ENCODE measurements at places on chromosomes 16 and 17.

- DNase-seq, result no peak
Observed at GRCh38 chr16:57760357-57761160, 25.0 kb downstream of the KATNB1 start.

DNA sequence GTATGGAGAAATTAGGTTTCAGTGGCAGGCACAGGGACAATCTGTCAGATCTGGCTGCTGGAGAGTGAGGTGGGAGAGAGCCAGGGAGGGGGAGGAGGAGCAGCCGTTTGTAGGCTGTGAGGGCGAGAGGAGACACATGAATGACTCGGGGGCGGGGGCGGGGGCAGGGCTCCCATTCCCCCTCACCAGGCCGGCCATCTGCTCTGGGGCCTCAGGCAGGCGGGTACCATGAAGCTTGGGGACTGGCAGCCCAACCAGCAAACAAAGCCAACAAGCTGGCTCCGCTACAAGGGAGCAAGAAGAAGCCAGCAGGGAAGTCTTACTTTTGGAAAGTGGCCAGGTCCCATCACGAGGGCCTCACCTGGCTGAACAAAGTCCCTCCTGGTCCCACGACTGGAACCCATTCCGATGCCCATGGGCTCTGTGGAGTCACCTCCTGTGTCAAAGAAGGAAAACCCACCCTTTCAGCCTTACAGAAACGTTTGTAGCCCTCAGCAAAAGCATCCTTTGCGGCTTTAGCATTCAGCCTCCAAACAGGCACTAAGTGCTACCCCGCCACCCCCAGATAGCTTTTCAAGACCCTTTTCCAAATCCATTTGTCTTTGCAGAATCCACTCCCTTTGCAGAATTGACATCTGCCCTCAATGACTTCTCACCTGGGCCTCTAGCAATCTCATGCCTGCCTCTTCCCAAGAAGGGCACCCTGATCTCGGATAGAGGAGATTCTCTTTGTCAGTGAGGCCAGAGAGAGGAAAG, 9.2 kb upstream of the SSTR2 start:
- DNase-seq, result no peak

- no peak for DNase-seq
Observed at GRCh38 chr17:68972119-68972704, 17.0 kb upstream of the ABCA8 start.

GRCh38 chr17:19242926-19243325, 5.8 kb downstream of the EPN2 start:
- DNase-seq, result no peak

DNA sequence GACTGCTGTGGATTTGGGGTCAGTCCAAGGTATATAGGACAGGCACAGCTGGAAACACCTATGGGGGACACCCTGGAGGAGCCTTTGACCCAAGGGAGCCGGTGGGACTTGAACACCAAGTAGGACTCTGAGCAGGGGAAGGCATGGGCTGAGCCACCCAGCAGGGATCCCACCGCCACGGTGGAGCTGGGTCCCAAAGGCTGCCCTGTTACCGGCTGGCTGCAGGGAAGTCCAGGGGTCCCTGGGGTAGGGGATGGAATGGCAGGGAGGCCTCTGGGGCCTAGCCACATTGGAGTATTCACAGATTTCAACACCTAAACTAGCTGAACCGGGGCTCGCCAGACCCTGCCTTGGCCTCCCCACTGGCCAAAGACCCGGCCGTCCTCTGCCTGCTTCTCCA, 39.7 kb upstream of the CREBBP start:
- DNase-seq, result no peak

- no peak for DNase-seq
Observed at GRCh38 chr17:62805234-62805633, 2.9 kb downstream of the MARCHF10 start.

GRCh38 chr17:8176197-8176940, at the start of gene TMEM107:
TSS of gene TMEM107 (minus strand) at chr17:8176380. CDS start at chr17:8176286, 94 bp downstream.
- DNase-seq, result no peak

DNA sequence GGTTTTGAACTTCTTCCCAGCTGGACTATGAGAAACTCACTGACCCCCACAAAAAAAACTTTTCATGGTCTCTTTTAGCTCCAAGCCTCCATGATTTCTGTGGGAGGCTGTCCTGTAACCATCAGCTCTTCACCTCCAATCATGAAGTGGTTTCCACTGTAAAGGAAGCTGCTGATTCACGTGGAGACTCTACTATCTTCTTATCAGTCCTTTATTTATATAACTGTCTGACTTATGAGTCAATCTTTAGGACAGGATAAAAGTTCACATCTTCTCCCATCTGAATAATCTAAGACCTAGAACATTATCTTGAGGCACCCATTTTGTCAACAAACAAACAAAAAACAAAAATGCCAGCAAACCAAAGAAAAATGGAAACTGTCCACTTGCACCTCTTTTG, 409.9 kb downstream of the SLC39A11 start:
- DNase-seq, result no peak

DNA sequence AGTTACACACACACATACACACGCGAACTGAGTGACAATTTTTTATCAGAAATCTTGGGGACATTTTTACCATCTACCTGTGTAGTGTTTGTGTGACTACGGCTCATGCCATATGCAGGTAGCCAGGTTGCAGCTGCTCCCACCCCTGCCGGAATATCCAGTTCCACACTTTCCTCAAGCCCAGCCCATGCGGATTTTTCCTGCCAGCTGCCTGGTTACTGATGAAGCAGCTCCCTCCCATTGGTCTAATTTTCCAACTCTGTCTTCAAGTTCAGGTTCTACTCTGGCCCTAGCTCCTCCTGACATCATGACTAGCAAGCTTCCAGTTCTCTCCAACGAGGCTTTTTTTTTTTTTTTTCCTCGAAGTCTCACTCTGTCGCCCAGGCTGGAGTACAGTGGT, 4.8 kb downstream of the GSG1L2 start:
- peak; percentile 47 for DNase-seq

GRCh38 chr17:62380253-62380652, at the start of gene EFCAB3:
TSS of gene EFCAB3 (plus strand) at chr17:62380553. CDS start at chr17:62382980, 2,427 bp downstream.
- DNase-seq, result no peak

DNA sequence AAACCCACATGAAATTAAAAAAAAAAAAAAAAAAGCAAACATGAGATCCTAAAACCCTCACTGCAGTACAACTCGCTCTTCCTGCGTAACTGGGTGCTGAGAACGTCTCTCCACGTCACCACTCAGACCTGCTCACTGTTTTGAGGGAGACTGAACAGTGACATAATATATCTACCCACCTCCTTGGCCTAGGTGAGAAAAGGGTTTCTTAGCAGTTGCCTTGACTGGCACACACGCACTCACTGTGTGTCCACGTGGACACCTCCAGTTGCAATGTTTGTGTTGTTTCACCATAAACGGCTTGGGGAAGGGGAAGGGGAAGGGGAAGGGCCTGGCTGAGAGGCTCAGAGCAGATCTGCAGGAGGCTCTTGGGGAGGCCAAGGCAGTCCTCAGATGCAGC, 32.0 kb downstream of the FANCA start:
- no peak for DNase-seq

GRCh38 chr17:29622337-29623282, at the start of gene CORO6:
TSS of gene CORO6 (minus strand) at chr17:29622912. CDS start at chr17:29621421, 1,491 bp downstream.
- no peak for DNase-seq

GRCh38 chr17:5096731-5097100, 15.0 kb downstream of the ZNF232 start:
- DNase-seq, result no peak

- DNase-seq, result no peak
Observed at GRCh38 chr16:7338826-7339225, 6.2 kb downstream of the RBFOX1 start.

- DNase-seq, result no peak
Observed at GRCh38 chr17:1180958-1181752, 1.4 kb upstream of the ABR start.

Data from left renal cortex interstitium (tissue), 4 donors.